ENCODE measurements at places on chromosomes 6 and 20.

DNA sequence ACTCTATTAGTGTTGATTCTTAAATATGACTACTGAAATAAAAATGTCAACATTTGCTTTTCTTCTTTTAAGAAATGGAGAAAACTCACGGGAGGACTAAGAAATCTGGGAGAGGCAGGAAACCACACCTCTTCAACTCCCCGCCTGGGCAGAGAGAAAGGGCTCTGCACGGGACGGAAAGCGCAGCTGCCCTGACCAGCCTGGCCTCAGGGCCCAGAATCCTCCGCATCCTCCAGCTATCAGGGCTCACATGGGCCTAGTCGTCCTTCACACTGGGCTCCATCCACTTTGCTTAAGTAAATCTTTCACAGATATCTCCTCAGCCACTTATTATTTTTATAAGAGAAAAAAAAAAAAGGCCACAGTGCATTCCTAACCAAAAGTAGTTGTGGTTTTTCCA, 215.1 kb downstream of the TBXT start:
- DNase-seq: no peak

DNA sequence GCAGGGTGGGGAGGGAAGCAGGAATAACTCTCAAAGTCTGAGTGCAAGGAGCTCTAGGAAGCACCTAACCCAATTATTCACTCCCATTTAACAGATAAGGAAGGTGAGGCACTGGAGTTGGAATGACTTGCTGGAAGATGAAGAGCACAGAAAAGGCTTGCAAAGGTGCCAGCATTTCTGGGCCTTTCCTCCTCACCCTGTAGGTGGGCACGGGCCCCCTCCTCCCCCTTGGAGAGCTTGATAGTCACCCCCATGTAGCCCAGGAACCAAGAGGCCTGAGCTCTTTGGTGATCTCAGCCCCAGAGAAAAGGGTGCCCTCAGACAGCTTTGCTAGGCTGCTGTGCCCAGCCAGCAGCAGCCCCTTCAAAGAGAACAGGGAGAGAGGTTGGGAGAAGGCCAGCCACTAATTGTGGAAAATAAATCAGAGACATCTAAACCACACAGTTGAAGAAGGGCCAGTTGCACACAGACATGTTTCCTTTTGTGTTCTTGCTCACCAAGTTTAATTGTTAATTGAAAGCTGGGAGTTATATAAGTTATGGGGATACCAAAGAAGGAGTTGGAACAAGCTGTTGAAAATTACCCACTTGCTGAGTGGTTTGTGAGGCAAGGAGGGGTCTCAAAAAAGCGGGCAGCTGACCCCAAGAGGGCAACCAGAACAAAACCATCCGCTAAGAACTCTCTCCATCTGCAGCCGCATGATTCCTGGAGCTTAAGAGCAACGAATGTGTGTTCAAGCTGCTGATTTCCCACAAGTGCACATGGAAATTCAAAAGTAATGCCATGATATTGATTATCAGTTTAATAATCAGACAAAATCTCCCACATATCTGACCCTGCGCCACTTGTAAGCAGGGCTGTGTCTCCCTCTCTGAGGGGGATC, 77.0 kb downstream of the MRPL14 start:
- DNase-seq: peak; percentile 47

DNA sequence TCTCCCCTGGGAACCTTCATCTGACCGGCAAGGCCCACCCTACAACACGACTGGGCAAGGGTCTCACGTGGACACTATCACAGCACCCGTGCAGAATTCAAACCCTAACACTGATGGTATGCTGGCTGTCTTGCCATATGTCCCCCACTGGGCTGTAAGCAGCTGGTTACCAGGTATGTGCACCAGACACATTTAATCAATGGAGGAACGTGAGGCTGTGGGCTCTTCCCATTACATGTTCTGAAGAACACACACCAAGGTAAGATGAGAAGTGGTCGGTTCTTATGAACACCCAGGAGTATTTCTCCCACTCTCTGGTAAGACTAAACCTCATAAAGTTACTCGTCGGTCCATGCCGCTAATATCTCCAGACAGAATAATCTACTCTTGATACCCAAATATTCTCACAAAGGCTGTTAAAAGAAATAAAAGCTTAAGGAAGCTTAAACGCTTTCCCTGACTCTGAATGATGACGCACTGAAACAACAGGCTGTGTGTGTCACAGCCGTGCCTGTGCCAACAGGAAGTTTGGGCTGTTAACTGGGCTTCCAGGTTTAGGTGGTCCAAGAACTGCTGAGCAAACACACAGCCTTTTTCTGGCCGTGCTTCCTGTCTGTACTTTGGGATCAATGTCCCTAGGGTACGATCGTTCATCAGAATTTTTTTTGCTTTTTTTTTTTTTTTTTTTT, 75.3 kb downstream of the SLC23A2 start:
- DNase-seq: peak; percentile 61

DNA sequence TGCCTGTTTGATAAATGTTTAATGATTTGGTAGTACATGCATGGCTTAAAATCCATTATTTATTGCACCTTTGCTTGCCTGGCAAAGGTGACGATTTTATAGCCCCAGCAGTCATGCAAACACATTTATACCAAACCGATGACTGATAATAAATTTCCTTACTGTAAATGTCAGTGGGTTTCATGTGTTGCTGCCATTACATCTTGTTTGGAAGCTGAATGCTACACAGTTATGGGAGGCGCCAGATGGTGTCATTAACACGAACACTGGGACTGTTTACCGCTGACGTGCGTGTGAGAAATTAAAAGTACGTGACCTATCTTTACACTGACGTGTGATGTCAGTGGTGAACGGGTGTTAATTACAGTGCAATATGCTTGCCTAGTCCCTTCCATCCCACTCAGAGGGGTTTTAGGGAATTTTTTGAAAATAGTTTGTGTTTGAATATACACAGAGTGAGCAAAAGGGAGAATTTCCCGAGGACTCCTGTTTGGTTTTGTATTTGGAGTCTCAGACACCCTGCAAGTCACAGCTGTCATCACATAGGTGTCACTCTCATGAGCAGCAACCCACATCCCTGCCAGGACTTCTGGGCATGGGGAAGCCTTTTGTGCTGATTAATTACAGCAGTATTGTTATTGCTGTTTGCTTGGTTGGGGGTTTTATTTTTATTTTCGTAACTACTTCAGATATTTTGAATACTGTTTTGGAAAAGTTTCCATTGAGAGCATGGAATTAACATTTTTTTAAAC, 151.8 kb upstream of the INSM1 start:
- no peak for DNase-seq

DNA sequence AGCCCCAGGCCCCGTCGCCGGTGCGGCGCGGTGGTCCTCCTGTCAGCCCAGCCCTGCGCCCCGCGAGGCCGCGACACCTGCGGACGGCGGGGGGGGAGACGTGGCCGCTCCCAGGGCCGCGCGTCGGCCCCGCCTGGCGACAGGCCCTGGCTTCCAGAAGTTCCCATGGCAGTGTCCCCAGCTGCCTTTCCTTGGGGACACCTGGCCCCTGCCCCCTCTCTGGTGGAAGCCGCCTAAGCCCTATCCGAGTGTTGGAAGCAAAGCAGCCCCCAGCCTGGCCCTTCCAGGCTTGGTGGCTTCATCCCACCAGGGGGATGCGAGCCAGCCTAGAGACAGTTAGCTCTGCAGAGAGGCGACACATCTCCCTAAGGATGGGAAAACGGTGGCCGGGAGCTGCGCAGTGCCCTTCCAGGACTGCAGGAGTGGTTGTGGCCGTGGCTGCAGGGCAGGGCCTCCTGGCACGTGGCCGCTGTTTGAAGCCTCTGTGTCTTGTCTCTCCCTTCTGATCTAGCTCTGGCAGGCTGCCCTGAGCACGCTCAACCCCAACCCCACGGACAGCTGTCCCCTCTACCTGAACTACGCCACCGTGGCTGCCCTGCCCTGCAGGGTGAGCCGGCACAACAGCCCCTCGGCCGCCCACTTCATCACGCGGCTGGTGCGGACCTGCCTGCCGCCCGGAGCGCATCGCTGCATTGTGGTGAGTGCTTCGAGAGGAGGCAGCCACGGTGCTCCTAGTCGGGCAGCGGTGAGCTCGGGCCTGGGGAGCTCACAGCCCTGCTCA, 816 bp downstream of the NPEPL1 start:
- peak; percentile 49 for DNase-seq

- DNase-seq: no peak
Observed at GRCh38 chr6:6629402-6629801, 40.9 kb downstream of the LY86 start.
